ENCODE measurements at places on chromosomes 2 and 18.

- H3K27me3 ChIP-seq: no peaks in the 10 kb centered on the region
- H3K36me3 ChIP-seq: no peaks in the 10 kb centered on the region
- no peaks in the 10 kb centered on the region for H3K4me1 ChIP-seq
- DNase-seq: peak; percentile 65
- H3K27ac ChIP-seq: no peak overlapping the region
These were observed 207.0 kb upstream of the FANCL start for GRCh38 chr2:58448065-58448507.

DNA sequence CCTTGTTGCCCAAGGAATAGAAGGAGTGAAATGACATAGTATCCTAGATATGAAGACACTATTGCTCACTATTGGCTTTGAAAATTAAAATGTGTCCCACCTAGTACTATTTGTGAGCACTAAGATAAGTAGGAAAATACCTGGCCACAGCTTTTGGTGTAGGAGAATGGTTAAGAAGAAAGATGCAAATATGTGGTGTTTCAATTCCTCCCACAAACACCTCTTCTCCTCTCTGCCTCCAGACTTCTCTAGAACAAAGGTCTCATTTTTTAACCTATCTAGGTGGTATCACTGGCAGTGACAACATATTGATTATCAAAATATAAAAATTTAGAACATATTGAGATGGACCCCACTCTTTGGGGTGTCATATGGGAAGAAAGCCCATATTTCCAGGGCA lies 929.9 kb upstream of the FANCL start:
- H3K4me3 ChIP-seq: no peak overlapping the region
- DNase-seq: no peak
- H3K27ac ChIP-seq: no peak overlapping the region
- H3K36me3 ChIP-seq: no peaks in the 10 kb centered on the region

DNA sequence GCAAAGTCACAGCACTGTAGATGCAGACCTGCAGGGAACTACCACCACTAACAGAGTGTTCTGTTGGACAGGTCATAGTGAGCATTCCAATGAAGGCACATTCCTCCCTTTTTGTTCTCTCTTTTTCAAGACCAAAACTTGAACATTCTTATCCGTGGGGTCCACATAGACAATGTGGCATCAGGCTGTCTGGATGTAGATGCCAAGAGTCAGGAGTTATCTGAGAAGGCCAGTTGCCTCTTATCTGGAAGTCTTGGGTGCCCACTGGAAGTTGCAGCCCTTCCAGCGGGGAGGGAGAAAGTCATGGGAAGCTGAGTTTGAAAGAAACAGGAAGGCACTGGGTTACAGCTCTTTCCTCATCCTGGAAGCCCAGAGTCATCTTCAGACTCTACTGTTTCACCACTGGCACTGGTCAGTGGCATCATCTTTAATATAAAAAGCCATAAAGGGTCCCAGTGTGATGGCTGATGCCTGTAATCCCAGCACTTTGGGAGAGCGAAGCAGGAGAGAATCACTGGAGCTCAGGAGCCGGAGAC lies 61.4 kb downstream of the FAM161A start:
- H3K27ac ChIP-seq: no peak overlapping the region
- DNase-seq: no peak
- no peaks in the 10 kb centered on the region for H3K4me1 ChIP-seq
- H3K36me3 ChIP-seq: no peaks in the 10 kb centered on the region
- no peaks in the 10 kb centered on the region for H3K27me3 ChIP-seq

DNA sequence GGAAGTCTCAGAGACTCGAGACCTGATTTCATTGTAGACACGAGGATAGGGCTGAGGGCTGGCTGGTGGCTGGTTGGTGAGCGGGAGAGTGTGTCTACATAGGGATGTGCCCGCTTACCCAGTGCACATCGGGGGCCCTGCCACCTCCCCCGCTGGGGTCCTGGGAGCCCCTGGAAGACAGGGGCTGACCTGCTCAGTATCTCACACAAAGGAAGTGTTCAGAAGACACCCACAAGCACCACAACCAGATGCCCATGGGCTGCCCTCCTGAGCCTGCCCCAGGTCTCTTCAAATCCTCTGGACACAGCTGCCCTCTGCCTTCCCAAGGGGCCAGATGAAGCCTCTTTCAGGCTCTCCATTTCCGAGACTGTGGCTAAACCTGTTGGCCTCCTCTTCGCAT lies 43.1 kb downstream of the MYCN start:
- H3K4me1 ChIP-seq: no peaks in the 10 kb centered on the region
- no peaks in the 10 kb centered on the region for H3K36me3 ChIP-seq
- H3K4me3 ChIP-seq: no peak overlapping the region
- no peak overlapping the region for H3K27ac ChIP-seq
- DNase-seq: no peak
- H3K27me3 ChIP-seq: no peaks in the 10 kb centered on the region

DNA sequence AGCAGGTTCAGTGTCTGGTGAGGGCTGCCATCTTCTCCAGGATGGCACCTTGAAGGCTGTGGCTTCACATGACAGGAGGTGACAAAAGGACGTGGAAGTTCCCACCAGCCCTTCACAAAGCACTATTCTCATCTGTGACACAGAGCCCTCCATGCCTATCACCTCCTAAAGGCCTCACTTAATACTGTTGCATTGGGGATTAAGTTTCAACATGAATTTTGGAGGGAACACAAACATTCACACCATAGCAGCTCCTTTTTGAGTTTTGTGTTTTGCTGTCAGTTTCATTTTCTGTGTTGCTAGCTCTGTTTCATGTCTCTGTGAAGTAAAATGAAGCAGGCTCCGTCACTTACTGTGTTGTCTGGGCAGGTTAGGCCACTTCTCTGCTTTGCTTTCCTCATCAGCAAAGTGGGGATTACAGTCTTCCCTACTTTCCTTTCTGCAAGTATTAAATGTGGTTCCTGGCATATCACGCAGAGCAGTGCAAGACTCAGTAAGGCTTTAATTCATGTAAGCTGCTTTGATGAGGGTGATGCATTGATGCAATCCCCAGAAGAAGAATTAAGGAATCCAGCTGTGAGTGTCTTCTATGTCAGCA lies 31.6 kb downstream of the LIMS1 start:
- peaks cover 10% of the 10 kb centered on the region for H3K4me1 ChIP-seq
- peak overlapping the region; percentile 64 for H3K27ac ChIP-seq
- peak; percentile 17 for DNase-seq
- H3K27me3 ChIP-seq: no peaks in the 10 kb centered on the region
- no peaks in the 10 kb centered on the region for H3K36me3 ChIP-seq

DNA sequence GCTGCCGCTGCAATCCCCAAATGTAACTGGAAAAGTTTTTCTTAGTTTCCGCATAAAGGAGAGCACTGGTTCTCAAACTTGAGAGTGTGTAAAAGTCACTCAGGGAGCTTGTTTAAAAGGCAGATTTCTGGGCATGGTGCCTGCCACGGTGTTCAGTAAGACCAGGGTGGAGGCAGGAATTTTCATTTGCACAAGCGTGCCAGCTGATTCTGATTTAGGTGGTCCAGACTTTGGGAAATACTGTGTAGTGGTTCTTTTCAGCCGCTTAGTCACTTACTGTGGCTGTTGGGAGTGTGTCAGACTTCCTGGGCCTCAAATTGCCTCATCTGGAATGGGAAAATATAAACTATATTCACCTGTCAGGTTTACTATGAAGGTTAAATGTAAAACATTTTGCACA lies 788 bp downstream of the ARMC9 start:
- H3K27ac ChIP-seq: no peak overlapping the region
- no peak for DNase-seq
- H3K4me3 ChIP-seq: no peak overlapping the region
- no peaks in the 10 kb centered on the region for H3K36me3 ChIP-seq
- H3K4me1 ChIP-seq: no peaks in the 10 kb centered on the region

DNA sequence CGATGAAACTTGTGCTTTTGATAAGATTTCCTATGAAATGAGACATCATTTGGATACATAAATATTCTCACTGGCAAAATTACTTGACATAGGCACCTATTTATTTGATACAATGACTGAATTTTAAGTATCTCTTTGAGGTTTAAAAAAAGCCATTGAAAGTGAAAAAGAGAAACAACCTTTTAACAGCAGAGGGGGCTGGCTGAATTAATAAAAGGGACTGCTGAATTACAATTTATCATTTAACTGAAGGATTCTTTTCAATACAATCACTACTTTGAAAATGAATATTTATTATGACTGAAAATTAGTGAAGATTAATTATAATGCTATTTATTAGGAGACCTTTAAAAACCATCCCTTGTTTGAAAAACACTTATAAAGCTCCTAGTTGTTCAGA lies 335.3 kb downstream of the DLGAP1 start:
- 0 out of 2 replicates have a peak, but pooled peaks cover 1% of the 10 kb centered on the region for H3K4me1 ChIP-seq
- H3K27me3 ChIP-seq: no peaks in the 10 kb centered on the region

- no peak overlapping the region for H3K4me3 ChIP-seq
- no peak overlapping the region for H3K27ac ChIP-seq
- no peaks in the 10 kb centered on the region for H3K27me3 ChIP-seq
- DNase-seq: no peak
- peaks cover 6% of the 10 kb centered on the region for H3K4me1 ChIP-seq
These were observed 169.1 kb upstream of the KLF7 start for GRCh38 chr2:207334624-207335371.

- no peaks in the 10 kb centered on the region for H3K4me1 ChIP-seq
- no peaks in the 10 kb centered on the region for H3K36me3 ChIP-seq
- no peak overlapping the region for H3K27ac ChIP-seq
- H3K4me3 ChIP-seq: no peak overlapping the region
- H3K27me3 ChIP-seq: no peaks in the 10 kb centered on the region
These were observed 82.0 kb upstream of the ITGB6 start for GRCh38 chr2:160282063-160282580.

- no peaks in the 10 kb centered on the region for H3K27me3 ChIP-seq
- no peaks in the 10 kb centered on the region for H3K36me3 ChIP-seq
- peaks cover 3% of the 10 kb centered on the region for H3K4me1 ChIP-seq
- DNase-seq: no peak
- no peak overlapping the region for H3K4me3 ChIP-seq
- no peak overlapping the region for H3K27ac ChIP-seq
These were observed 5.1 kb upstream of the TWSG1 start for GRCh38 chr18:9329471-9329870.

DNA sequence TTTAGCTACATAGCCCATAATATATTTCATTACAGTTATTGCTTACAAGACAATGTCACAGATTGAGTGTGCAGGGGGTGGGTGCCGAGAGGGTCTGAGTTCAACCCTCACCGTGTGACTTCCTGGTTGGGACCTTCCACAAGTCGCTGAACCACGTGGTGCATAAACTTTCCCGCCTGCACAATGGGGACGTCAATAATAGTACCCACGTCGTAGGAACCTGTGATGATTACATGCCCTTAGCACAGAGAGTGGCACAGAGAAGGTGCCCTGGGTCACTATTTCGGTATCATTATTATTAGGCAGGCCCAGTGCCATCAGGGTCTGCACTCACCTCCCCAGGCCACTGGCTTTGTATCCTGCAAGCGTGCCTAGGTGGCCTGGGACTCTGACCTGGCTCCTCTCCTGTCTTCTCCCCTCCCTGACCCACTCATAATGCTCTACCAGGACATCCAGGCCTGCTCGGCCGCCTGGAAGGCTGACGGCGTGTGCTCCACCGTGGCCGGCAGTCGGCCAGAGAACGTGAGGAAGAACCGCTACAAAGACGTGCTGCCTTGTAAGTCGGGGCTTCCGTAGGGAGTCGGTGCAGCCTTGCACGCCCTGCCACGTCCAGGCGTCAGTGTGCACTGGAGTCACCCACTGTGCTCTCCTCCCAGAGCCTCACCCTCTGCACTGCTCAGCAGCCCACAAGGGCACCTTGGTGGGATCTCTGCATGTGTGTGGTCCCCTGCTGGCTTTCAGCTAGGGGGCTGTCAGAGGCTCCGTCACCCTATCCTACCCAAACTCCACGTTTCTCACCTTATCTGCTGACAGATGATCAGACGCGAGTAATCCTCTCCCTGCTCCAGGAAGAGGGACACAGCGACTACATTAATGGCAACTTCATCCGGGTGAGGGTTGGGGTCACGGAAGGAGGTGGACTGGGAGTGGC lies 2.8 kb downstream of the PTPN18 start:
- 0 out of 2 replicates have a peak, but pooled peaks cover 5% of the 10 kb centered on the region for H3K4me1 ChIP-seq
- H3K27me3 ChIP-seq: no peaks in the 10 kb centered on the region
- no peak overlapping the region for H3K4me3 ChIP-seq
- H3K27ac ChIP-seq: no peak overlapping the region

DNA sequence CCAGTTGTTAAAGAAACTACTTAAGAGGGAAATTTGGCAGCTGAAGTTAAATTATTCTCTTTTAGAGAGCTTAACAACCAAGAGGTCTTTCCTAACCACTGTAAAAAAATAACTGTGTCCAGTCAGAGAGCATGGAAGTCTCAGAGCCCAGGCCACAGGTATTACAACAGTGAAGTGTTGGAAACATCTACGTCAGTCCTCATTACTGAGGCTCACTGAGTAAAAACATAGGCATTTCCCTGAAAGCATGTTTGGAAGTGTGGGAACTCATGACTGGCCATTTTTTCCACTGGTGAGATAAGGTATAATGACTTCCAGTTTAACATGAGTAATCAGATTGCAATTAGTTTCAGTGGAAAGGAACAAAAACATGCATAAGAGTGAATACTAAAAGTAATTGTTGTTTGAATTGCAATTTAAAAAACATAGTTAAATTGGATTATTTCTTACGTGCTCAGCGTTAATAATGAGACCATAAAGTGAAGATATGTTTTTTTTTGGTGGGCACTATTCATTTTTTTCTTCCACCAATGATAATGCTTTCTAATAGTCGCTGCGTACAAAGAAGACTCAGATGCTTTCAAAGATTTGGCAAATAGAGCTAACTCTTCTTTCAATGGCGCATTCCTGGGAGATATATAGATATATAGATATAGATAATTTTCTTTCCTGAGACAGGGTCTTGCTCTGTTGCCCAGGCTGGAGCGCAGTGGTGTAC lies 60.8 kb downstream of the EFEMP1 start:
- DNase-seq: no peak
- H3K4me1 ChIP-seq: no peaks in the 10 kb centered on the region
- no peaks in the 10 kb centered on the region for H3K36me3 ChIP-seq
- H3K4me3 ChIP-seq: no peak overlapping the region
- no peaks in the 10 kb centered on the region for H3K27me3 ChIP-seq

GRCh38 chr2:229641676-229642075 lies 72.7 kb downstream of the DNER start:
- no peaks in the 10 kb centered on the region for H3K36me3 ChIP-seq
- DNase-seq: no peak
- no peaks in the 10 kb centered on the region for H3K4me1 ChIP-seq
- no peaks in the 10 kb centered on the region for H3K27me3 ChIP-seq
- H3K27ac ChIP-seq: no peak overlapping the region

- H3K36me3 ChIP-seq: no peaks in the 10 kb centered on the region
- no peak overlapping the region for H3K4me3 ChIP-seq
- DNase-seq: no peak
- no peak overlapping the region for H3K27ac ChIP-seq
These were observed 34.5 kb downstream of the KCNE4 start for GRCh38 chr2:223086370-223086981.

DNA sequence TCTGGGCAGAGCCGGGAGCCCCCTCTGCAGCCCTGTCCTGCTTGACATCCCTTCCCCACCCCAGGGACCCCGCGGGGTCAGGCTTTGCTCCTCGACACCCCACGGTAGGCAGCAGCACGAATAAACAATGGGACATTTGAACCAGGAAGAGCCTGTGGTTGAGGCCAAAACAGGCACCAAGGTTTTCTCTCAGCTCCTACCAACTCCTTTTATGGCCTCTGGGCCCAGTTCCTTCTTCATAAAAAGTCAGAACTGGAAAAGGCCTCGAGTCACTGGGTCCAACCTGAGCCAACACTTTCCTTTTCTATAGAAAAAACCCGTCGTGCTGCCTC lies 20.6 kb downstream of the TEX44 start:
- H3K36me3 ChIP-seq: no peaks in the 10 kb centered on the region
- peak overlapping the region; percentile 89 for H3K27ac ChIP-seq
- H3K4me3 ChIP-seq: peak overlapping the region; percentile 52
- peaks cover 19% of the 10 kb centered on the region for H3K4me1 ChIP-seq
- DNase-seq: no peak
- H3K27me3 ChIP-seq: no peaks in the 10 kb centered on the region

All from MM.1S (cell line).